DMS79 treated with DMSO at 0.1 percent for 48 hours (cell line): ENCODE measurements at places on chromosomes 16 and 17.

- no peak for DNase-seq
These were observed 41.8 kb downstream of the FOXL1 start for GRCh38 chr16:86620184-86620583.

- DNase-seq = no peak
These were observed 269.7 kb upstream of the MAF start for GRCh38 chr16:79870016-79870886.

DNA sequence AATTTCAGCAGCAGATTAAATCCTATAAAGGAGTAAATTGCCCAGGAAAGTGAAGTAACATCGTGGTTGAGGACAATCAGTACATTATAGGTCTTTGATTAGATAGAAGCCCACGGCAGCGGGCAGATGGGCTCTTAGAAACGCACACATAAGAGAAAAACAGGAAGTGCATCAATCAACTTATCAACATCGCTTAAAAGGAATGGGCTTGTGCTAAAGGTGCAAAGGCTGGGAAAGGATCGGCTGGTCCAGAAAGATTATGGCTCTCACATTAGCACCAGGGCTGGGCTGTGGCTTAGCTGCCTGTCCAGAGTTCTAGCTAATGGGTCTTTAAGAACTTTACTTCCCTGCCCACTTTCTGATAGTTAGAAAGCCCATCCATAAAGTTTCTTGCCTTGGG is 292.0 kb upstream of the TNRC6C start:
- no peak for DNase-seq

DNA sequence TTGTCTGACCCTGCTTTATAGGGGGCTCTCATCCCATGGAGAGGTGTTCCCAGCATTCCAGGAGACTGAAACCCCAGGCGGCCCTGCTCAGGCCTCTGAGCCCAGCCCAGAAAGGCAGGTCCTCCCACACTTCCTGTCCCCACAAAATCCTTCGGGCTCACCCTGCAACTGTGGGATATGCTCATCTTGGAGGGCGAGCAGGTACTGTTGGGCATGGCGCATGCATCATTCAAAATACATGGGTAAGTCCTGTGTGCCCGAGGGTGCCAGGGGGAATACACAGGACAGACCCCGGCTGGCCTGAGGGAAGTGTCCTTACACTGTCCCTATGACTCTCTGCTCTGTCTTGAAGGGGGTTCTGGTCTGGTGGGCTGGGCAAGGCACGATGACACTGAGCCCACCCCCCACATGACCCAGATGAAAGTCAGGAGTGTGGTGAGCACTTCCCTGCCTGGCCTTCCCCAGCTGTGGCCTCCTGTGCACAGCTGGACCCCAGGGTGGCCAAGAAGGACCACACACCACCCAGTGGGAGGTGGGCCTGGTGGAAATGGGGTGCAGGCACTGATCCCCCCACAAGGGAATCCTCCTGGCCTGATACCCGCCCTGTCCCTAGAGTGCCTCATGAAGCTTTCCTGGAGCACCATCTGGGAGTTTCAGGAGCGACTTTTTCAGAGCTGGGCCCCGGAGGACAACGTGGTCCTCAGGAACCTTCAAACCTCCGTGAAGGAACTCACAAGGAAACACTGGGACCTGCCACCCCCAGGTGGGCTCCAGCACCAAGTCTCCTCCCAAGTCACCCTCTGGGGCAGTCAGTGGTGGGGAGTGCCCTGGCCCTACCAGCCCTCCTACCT is 46.7 kb downstream of the USP22 start:
- DNase-seq = no peak

- DNase-seq = peak; percentile 72
These were observed 3.1 kb upstream of the KRT36 start for GRCh38 chr17:41492771-41493170.

- no peak for DNase-seq
These were observed 1.1 kb upstream of the CD19 start for GRCh38 chr16:28930652-28931051.

DNA sequence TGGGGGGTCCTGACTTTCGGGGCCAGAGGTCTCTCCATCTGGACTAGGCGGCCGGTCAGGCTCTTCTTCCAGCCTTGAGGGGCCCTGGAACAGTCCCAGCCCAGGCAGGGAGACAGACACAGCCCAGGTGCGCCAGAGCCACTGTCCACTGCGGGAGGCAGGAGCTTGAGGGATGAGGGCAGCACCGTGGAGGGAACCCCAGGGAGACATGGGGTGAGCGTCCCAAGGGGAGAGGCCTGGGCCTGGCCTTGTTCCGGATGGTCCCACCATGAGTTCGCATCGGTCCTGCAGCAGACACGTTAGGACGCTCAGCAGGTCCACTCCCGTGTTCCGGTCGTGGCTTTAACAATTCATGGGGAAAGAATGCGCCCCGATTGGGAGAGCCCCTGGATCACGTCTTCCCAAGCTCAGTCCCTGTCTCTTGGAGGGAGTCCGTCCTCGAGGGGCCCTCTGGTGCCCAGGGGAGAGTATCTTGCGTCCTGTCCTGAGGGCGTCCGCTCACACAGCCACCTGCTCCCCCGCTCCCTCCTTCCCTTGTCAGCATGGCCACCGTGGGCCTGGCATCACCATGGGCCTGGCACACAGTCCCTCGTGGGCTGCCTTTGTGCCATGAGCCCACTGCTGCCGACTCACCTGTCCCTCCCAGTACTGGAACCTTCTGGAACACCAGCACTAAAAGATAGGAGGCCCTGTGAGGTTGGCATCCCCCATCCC is 6.7 kb upstream of the NUDT16L1 start:
- no peak for DNase-seq

DNA sequence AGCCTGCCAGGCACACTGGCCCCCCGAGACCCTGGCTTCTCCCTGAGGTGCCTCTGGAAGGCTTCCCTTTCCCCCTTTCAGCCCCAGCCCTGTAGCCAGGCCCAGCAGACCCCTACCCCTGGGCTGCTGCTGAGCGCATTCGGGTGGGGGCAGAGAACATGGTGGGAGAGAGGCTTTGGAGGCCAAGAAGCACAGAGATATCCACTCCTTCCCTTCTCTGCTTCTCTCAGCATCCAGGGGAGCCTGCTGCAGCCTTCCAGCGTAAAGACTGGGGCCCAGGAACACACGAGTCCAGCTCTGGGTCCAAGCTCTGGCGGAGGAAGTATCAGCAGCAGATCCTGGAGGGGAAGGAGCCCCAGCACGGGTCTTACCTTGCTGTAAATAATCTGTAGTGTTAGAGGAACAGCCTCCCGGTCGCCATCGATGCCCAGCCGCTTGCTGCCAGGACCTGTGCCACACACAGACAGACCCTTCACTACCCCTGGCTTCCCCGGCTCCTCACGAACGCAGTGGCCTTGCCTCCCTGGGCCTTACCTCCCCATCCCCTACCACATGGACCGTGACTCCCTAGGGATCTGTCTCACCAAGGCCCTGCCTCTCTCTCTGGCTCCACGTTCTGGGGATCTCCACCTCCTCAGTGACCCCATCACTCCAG is 17.0 kb upstream of the PIK3R6 start:
- DNase-seq = no peak

DNA sequence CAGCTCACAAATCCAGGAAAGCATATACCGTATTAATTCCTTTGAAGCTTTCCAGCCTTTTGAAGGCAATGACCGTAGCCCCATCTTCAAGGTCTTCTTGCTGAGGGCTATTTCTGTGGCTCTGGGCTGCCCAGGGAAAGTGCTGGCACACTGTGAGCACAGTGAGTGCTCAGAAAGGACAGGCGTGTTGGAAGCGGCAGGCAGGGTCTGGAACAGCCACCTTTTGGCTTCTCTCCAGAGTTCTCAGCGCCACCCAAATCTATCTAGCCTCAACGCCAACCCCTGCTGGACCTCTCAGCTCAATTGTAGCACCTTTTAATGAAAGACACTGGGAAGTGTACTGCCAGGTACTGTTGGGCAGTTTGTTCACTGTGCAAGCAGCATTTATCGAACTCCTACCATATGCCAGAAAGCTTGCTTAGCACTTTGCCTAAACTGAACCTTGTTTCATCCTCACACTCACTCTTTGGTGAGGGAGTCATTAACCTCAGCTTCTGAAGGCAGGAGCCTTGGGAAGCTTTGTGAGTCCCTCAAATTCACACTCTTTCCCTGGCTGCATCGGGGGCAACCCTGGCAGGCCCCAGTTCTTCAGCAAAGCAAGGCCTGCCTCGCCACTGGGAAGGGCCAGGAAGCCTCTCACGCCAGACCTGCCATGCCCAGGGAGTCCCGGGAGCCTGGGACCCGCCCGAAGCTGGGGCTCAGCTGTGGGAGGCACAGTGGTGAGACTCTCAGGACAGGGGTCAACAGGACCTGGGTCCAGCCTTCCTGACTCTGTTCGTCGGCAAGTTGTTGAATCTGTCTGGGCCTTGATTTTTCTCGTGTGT is 13.5 kb upstream of the CIBAR2 start:
- no peak for DNase-seq

DNA sequence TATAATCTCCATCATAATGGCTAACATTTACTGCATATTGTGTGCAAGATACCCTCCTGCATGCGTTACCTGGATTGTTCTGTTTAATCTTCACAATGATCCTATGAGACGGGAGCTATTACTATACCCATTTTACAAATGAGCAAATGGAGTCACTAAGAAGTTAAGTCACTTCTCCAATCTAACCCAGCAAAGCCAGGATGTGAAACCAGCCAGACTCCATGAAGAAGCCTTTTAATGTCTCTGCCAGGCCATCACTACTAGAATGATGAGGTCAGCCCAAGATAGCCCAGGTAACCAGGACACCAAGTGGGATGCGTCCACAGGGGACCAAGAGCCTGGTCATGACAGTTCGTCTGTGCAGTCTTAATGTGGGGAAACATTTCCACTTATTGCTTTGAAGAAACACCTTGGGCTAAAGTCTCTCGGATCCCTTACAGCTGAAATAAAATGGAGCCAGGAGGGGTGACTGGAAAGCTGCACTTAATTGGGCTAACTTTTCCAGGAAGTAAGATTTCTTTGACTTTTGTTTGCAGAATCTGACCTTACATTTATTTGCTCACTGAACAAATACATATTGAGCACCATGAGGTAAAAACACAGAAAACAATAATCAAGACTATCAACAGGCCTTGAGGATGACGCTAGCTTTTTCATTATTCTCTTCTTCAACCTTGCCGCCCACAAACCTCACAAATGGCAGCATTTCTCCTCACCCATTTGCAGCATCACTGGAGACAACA is 926 bp upstream of the SHCBP1 start:
- no peak for DNase-seq

DNA sequence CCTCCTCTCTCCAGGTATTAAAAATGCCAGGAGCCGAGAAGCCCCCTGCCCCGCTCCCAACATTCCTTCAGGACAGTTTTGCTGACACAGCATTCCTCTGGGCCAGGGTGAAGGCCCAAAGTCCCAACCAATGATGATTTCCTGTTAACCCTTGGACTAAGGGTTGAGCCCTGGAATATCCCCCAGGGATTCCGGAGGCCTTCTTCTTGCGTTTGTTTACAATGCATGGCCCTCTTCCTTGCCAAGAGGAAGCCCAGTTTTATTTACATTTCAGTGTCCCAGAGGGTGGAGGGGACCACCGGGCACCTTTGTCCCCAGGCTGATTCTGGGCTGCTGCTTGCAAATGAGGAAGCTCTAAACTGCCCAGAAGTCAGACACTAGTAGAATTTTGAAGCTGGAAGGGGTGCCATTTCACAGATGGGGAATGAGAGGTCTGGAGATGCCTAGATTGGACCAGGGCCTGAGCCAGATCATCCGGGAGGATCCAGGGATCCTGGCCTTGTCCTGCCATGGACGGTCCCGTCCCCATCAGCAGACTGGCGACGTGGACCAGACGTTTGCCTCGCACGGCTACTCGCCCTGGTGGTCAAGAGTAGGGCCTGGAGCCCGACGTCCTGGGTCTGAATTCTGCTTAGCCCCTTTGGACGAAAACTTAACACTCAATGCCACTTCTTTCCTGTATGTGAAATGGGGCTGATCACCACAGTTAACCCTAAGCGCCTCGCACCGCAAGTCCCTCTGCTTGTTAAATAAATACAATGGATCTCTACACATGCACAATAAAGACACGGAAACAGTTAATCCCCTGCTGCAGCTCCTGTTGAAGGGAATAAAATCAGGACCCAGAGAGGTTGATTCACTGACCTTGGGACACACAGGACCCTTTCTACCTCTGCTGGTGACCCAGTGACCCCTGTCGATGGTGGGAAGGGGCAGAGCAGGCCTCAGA is 55.6 kb upstream of the CIBAR2 start:
- DNase-seq = no peak

GRCh38 chr16:59148769-59149155 is 414.6 kb upstream of the GOT2 start:
- DNase-seq = no peak

DNA sequence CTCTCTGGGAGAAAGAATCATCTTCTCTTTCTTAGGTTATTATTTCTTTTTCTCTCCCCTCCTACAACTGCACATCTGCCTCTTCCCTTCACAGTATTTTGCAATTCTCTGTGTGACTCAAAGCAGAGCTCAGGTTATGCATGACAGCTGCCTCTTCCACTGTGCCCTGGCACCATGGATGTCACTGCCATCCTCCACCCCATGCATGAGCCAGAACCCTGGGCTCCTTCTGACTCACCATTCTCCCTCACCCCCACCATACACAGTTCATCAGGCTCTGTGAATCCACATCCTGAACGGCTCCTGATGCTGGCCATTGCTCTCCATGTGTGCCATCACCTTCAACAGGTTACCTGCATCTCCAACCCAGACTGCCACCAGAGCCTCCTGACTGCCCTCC is 23.9 kb downstream of the CA10 start:
- DNase-seq = no peak

DNA sequence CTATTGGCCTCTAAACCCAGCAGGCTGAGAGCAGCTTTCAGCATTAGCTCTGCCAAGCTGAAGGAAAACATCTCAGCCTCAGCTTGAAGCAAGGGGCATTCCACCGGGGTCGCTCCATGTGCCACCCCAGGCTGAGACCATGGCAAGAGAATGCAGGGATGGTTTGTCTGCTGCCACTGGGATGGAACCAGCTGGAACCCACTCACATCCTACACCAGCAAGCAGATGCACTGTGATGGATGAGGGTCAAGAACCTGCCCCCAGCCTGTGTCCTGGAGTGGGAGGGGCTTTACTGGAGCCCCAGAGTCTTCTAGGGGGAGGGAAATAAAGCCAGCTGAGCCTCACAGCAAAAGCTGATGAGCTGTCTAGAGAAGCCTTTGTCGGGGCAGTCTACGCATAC is 51.9 kb downstream of the C16orf95 start:
- DNase-seq = no peak

GRCh38 chr17:27496005-27496404 is 39.8 kb downstream of the KSR1 start:
- DNase-seq = no peak

DNA sequence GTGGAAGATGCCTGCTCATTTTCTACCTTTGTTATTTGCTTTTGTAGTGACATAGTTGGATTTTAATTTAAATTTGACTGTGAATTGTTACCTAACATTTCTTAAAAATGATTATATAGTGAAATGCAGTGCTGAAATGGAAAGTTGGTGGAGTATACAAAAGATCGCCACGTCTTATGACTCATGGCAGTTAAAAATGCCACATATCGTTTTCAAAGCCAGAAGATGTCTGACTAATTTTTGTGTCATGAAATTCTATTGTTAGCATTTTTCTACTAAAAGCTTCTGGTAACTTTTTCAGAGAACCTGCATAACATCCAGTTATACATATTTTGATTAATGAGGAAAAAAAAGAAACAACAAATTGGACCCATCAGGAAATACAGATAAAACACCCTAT is 20.6 kb downstream of the MAP2K4 start:
- no peak for DNase-seq
